NCI-H2081 treated with DMSO at 0.1 percent for 48 hours (cell line): ENCODE measurements at places on chromosomes 7 and 10.

GRCh38 chr10:46018453-46019176 is 11.8 kb downstream of the NCOA4 start:
- DNase-seq: no peak

DNA sequence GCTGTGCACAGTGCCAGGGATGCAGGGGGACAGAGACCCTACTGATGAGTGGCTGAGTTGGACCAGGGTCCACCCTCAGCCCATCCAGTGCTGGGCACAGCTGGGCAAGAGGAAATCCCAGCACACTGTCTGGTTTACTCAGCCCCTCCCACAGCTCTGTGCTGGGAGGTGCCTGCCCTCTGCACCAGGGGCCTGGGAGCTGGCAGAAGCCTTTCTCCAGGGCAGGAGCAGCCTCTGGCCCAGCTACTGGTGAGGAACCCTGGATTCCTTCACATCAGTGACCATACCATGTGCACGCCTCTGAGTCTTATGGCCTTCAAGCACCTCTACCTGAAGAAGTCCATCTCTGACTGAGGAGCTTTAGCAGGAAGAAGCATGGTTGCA is 25.9 kb upstream of the C10orf71 start:
- no peak for DNase-seq

DNA sequence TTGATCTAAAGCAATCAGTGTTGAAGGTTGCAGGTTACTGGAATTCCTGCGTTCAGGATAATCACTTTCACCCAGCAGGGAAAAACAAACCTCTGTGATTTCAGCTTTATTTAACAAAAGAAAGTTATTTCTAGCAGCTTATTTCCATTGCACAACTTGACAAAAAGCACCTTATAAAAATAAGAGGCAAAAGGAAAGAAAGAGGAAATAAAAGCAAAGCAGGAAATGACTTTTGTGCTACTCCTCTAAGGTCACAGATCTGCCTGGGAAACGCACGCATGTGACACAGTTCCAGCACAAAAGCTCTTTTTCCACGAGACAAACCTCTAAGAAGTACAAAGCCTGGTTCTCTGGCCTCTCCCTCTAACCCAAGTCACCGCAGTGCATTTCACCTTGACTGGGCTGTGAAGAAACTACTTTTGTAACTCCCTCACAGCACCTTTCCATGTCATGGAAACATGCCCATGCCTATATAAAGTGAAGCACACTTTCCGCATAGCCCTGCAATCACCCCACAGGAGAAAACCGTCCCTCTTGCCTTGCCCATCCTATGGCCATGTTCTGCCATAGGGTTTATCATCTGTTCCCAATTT is 870 bp downstream of the ANK3 start:
- DNase-seq: no peak

DNA sequence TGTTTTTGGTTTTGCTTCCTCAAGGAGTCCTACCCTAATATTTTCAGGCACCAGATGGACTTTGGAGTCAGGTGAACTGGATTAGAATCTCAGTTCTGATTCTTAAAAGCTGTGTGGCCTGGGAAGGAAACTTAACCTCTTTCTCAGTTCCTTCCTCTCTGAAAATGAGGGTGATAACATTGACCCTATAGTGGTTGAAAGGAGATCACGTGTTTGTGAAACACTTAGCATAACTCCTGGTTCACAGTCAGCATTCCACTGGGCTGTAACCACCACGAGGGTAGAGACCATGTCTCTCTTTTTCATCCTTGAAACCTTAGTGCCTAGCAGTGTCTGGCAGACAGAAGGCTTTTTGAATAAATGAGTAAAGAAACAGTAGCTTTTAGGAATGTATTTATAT is 16.7 kb downstream of the LSMEM1 start:
- no peak for DNase-seq

GRCh38 chr10:78602201-78602932 is 466.4 kb upstream of the ZMIZ1 start:
- DNase-seq: no peak

DNA sequence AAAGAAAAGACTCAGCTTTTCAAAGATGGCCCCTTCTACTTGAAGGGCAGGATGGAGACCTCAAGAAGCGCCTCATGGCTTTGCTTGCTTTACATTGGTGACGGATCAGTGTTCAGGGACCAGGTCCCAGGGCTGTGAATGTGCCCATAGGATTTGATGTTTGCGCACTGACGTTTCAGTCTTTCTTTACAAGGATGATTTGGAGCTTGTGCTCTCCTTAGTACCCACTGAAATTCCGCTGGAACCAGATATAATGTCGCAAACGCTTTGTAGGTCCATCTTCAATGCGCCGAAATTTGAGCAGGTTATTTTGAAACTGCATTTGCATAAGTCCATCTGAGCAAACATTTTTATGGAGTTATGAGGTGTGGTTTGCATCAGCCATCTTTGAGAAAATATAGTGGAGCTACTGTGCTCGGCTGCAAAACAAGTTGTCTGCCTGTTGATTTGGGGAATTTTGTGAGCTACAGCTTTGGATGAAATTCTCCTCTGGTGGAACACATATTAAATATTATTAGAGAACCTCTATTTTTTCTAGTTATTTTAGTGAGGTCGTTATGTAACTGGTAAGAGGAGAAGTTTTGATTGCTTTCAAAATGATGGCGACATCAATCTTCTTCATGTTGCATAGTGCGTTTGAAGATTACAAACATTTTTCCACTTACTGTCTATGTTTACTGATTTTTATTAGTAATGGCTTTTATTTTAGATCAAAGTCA is 2.4 kb downstream of the RBM20 start:
- DNase-seq: no peak

DNA sequence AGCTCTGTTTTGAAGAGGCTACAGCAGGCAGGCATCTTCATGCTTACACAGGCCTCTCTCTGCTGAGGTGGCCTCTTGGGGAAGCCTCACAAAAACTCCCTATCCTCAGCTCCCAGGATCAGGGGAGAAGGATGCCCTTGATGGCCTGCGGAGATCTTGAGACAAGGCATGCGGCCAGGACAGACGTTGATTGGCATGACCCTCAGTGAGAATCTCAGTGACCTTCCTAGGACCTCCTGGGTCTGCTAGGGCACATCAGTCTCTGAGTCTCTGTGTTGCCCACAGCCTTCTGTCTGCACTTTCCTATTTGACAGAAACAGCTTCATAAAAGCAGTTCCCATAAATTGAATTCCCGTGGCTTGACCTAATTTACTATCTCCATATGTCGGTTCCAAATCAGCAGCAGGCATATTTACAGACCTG is 1005.8 kb upstream of the C7orf33 start:
- DNase-seq: no peak

GRCh38 chr10:113690749-113691148 is 11.0 kb downstream of the CASP7 start:
- DNase-seq: no peak

GRCh38 chr10:60663850-60664249 is 114.4 kb upstream of the CDK1 start:
- peak; percentile 60 for DNase-seq

DNA sequence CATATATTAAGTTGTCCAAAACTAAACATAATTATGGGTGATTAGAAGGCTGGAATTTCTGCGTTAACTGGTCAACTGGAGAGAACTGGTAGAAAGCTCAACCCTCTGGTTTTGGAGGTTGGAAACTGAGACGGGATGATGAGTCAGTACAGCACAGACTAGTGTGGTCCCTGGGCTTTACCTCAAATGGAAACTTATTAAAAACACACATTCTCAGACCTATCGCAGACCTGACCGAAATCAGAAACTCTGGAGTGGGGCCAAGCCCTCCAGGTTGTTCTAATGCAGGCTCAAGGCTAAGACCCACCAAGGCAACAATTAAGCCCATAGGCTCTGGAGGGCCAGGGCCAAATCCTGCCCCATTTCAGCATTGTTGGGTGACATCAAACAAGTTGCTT is 136.9 kb downstream of the KCNMA1 start:
- DNase-seq: no peak

DNA sequence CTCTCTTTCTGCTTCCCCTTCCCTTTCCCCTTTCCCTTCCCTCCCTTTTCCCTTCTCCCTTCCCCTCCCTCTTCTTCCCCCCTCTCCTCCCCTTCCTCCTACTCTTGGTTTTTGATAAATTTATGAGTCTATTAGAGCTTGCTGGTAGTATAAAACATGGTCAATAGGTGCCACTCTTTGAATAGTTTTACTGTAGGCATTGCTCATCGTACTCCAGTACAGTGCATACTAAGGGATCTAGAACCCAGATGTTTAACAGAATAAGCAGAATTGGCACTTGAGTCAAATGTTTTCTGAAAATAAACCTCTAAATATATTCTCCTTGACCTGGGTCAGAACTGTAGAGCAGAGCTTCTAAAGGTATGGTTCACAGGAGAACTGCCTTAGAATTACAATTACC is 126.7 kb downstream of the SORCS3 start:
- no peak for DNase-seq

DNA sequence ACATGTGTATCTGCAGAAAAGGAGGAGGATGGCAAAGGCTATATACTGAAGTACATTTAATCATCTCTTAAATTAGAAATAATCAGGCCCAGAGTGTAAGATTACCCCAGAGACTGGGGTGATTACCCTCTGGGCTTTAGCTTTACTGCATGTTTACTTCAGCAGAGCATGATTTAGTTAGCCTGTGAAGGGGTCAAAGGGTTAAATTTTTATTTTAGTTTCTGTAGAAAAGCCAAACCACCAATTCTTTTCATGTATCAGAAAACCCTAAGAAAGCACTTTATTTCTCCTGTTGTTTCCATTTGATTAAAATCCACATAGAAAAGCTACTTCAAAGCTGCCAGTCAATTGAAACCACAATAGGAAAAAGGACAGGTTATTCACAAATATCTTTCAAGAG is 101.5 kb upstream of the LSM8 start:
- DNase-seq: no peak

DNA sequence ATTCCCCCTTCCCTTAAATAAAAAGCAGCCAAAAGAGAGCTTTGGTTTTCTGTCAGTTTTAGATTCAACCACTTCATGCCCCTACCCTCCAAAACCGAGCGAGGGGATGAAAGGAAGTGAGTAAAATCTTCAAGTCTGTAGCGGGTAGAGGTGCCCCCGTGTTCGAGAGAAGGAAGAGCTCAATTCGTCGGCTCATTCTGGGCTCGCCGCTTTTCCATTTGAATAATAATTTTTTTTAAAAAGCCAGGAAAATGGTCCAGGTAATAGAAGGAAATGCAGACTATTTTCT is 436.2 kb upstream of the GALNT17 start:
- no peak for DNase-seq

GRCh38 chr10:63707254-63707910 is 186.2 kb downstream of the REEP3 start:
- DNase-seq: no peak

DNA sequence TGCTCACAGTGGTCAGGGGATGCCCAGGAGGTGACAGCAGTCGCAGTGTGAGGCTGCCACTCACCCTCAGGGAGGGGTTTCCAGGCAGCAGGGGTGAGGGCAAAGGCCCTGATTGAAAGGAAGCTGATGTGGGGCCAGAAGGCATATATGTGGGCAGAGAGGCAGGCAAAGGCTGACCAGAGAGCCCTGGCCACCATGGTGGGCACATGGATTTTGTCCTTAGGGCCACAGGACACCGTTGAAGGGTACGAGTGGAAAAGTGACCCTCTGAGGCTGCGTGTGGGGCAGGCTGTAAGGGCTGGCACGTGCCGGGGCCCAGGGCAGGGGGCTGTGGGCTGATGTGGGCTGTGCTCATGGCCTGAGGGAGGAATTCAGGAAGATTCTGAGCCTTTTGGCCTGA is 57.5 kb upstream of the ZNF32 start:
- no peak for DNase-seq

DNA sequence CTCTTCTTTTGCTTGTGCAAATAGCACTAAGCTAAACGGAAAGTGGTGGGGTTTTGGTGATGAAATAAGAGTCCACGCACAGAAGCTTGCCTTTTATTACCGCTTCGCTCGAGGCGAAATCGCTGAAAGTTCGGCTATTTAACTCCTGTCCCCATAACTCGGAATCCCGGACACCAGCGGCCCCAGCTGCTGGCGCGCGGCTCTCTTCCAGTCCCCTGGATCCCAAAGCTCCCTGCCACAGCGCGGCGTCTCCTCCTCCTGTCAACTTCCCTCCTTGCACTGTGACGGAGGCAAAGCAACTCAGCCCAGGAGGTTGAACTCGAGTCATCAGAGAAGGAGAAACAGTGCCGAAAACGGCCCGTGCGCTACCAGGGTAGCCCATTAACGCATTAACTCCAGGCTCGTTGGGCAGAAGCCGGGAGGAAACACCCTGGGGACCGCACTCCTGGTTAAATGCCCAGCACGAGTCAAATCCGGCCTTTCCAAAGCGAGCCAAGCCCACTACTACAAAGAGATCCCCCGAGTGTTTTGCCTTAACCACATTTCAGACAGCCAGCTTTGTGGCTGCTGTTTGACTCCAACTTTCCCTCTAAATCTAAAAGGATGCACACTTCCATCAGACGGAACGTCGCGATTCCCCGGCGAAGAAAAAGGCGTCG is 1.3 kb downstream of the SEMA3D start:
- DNase-seq: no peak

DNA sequence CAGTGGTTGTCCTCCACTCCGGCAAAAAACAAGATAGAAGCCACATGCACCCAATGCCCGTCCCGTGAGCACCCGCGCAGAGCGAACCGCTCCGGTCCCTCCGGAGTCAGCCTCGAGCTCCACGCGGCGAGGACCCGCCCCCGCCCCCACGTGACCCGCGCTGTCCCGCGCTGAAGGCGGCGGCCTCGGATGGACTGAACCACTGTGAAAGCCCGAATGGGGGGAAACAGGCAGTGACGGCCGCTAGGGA is 766 bp upstream of the EIF3B start:
- DNase-seq: peak; percentile 84

- no peak for DNase-seq
Measured at GRCh38 chr10:87656431-87657072, 3.1 kb upstream of the PAPSS2 start.

- no peak for DNase-seq
Measured at GRCh38 chr10:123346581-123346980, 192.4 kb downstream of the BUB3 start.

GRCh38 chr7:87226495-87226894 is 7.0 kb upstream of the TMEM243 start:
- no peak for DNase-seq

- DNase-seq: no peak
Measured at GRCh38 chr10:56181607-56182006, 179.5 kb downstream of the ZWINT start.

GRCh38 chr7:6505685-6506559 is 45.3 kb downstream of the GRID2IP start:
- no peak for DNase-seq

DNA sequence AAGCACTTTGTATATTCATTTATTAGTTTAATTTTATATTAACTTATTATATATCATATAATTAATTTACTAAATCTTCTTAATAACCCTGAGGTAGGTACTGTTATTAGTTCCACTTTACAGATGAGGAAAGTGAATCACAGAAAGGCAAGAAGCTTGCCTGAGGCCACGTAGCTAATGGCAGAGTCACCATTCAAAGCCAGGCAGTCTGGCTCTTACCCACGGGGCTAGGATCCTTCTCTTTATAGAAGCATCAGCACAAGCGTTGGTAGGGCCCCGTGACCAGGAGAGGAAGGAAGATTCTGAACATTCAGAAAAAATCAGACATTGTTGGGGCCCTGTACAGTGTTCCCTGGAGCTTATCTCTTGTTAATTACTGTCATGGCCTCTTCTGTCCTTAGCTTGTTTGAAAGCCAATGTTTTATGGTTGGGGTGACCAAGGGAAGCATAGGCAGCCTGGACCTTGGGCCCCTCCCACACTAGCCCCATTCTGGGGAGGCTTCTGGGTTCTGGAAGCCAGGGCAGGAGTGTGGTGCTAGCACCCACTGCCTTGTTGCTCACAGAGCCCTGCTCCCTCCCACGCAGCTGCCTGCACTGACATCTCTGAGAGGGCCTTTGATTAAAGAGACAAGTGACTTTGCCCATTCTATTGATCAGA is 31.1 kb upstream of the SLF2 start:
- no peak for DNase-seq

GRCh38 chr7:95996886-95997285 is 224.5 kb downstream of the DYNC1I1 start:
- no peak for DNase-seq
